IMR-90 (cell line): ENCODE measurements at places on chromosomes 2 and 18. TPM values are rescaled to one million over a fixed set of nuclear protein-coding genes. Genes with fewer than 3 reads are reported as not detected.

DNA sequence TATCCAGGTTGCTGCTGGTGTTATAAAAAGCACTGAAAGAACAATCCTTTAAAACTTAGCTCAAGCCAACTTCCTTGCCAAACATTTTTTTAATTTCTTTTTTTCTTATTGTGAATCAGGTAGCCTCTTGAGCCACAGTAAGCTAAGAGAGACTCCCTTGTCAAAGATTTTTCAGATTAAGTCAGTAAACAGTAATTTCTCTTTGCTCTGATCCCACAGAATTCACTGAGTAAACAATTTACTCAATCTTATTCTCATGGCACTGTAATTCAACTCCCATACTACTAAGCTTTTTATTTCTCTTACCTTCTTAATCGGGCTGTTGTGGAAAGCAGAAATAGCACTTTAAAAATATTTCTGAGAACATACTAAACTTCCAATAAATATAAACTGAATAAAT lies 82.7 kb downstream of the C2orf74 start:
- no peaks in the 10 kb centered on the region for H3K4me1 ChIP-seq
- H3K4me3 ChIP-seq = no peak overlapping the region
- H3K36me3 ChIP-seq = peaks cover 27% of the 10 kb centered on the region
- H3K27me3 ChIP-seq = no peaks in the 10 kb centered on the region
- H3K27ac ChIP-seq = no peak overlapping the region

GRCh38 chr18:77397617-77398016 lies 148.0 kb downstream of the GALR1 start:
- DNase-seq = no peak
- H3K27me3 ChIP-seq = no peaks in the 10 kb centered on the region
- H3K27ac ChIP-seq = no peak overlapping the region
- H3K4me1 ChIP-seq = no peaks in the 10 kb centered on the region

DNA sequence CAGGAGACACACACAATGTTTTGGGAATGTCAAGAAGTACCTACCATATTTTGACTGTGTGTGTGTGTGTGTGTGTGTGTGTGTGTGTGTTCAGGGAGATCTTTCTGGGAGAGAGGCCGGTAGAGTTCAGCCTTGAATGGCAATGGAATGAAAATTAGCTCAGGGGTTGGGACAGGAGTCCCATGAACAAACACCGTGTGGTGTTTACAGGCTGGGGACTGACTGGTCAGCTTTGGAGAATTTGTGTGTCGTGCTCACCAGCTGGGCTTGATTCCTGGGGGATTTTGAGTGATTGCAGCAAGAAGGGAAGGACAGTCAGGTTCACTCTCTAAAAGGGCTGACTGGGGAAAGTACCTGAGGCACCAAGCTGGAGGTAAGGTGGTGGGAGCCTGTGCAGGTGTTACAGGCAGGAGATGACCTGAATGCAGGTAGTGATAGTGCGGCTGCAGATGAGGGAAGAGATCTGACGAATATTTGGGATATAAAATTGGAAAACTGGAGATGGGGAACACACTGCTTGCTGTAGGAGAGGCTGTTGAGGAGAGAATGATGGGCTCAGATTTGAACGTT lies 2.5 kb upstream of the ADNP2 start:
- peaks cover 7% of the 10 kb centered on the region for H3K4me1 ChIP-seq
- H3K36me3 ChIP-seq = no peaks in the 10 kb centered on the region
- DNase-seq = peak; percentile 22
- H3K27me3 ChIP-seq = no peaks in the 10 kb centered on the region

GRCh38 chr18:933082-933481 lies 28.4 kb downstream of the ADCYAP1 start:
- H3K27ac ChIP-seq = no peak overlapping the region
- H3K4me3 ChIP-seq = no peak overlapping the region
- no peaks in the 10 kb centered on the region for H3K27me3 ChIP-seq

- peak; percentile 78 for DNase-seq
- H3K4me1 ChIP-seq = peaks cover 17% of the 10 kb centered on the region
- peak overlapping the region; percentile 78 for H3K27ac ChIP-seq
- H3K4me3 ChIP-seq = no peak overlapping the region
Measured at GRCh38 chr2:74894272-74894981, 60.5 kb downstream of the HK2 start.

DNA sequence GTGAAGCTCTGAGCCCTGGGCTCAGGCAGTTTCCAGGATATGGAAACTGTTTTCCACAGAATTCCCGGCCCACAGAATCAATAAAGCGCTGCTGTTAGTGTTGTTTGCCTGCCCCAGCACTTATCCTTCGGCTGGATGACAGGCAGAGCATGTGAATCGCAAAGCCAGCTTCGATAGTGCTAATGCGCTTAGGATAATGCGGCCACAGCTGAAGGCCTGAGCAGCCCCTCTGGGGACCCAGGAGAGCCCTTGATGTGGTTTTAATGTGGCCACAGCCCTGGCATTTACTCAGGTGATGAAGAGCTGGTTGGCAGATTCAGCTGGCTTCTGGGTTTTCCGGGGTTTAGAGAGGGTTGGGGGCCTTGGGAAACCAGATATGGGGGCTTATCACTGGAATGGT lies 23.7 kb downstream of the PCARE start:
- DNase-seq = no peak
- no peaks in the 10 kb centered on the region for H3K4me1 ChIP-seq
- no peak overlapping the region for H3K4me3 ChIP-seq
- H3K27me3 ChIP-seq = peaks cover 14% of the 10 kb centered on the region; the same call in 1 of the 2 replicates
- no peak overlapping the region for H3K27ac ChIP-seq
- H3K36me3 ChIP-seq = no peaks in the 10 kb centered on the region

GRCh38 chr18:75246721-75247610 lies 36.4 kb downstream of the TSHZ1 start:
- DNase-seq = peak; percentile 52
- no peaks in the 10 kb centered on the region for H3K36me3 ChIP-seq
- no peaks in the 10 kb centered on the region for H3K27me3 ChIP-seq
- peaks cover 15% of the 10 kb centered on the region for H3K4me1 ChIP-seq

DNA sequence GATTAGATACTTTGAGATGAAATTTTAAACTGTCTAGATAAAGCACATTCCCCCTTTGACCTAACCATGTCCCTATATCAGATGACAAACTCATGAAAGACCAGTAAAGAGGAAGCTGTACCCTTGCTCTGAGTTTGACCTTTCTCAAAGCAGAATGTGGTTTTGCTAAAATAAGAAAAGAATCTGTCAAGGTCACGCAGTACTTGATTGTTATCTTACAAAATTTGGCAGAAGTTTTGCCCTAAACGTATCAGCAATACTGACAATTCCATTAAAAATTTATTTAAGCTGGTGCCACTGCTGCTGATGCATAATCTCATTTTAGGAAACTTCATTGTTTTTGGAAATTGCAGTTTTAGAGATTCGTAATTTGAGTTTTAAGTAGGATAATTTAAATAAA lies 31.2 kb upstream of the GALM start:
- no peaks in the 10 kb centered on the region for H3K27me3 ChIP-seq
- H3K4me1 ChIP-seq = no peaks in the 10 kb centered on the region
- no peaks in the 10 kb centered on the region for H3K36me3 ChIP-seq
- H3K4me3 ChIP-seq = no peak overlapping the region

DNA sequence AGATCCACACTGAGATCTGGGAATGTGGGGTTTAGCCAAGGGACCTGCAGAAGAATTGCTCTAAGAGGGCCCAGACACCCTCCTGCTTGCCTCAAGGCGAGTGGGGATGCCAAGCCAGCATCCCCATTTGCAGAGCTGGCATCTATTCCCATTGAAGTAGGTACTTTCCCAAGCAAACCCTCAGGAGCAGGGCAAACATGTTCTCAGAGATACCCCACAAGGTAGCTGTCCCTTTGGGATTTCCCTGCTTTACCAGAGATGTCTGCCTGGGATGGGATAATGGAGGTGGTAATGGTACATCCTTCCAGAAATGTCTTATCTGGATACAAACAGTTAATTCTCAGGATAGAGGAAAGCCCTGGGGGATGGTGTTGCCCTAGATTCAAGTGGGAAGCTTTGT lies 51.2 kb downstream of the GYPC start:
- peaks cover 4% of the 10 kb centered on the region for H3K27me3 ChIP-seq
- no peak overlapping the region for H3K4me3 ChIP-seq
- no peak for DNase-seq
- no peaks in the 10 kb centered on the region for H3K36me3 ChIP-seq
- H3K4me1 ChIP-seq = no peaks in the 10 kb centered on the region

DNA sequence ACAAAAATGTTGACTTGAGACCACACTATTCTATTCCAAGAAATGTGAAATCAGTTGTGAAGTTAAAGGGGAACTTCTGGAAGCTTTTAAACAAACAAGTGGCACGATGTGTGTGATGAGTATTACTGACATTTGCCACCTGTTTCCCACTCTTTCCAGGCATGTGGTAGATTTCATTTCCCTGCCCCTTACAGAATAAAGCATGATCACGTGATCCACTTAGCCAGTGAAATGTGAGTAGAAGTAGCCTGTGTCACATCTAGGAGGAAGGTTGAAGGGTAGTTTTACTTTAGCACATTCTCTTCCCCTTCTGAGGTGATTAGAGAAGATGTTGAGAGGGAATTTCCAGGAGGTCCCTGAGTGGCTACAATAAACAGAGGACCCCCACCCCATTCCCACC lies 3.8 kb downstream of the COL4A4 start:
- H3K27me3 ChIP-seq = peaks cover 28% of the 10 kb centered on the region
- no peak overlapping the region for H3K27ac ChIP-seq
- H3K4me1 ChIP-seq = no peaks in the 10 kb centered on the region; the same call in 1 of the 2 replicates
- no peaks in the 10 kb centered on the region for H3K36me3 ChIP-seq
- DNase-seq = no peak

GRCh38 chr18:449374-449773 lies 51.1 kb downstream of the COLEC12 start:
- peaks cover 9% of the 10 kb centered on the region for H3K27me3 ChIP-seq
- no peak overlapping the region for H3K4me3 ChIP-seq
- peaks cover 3% of the 10 kb centered on the region; the same call in 1 of the 2 replicates for H3K4me1 ChIP-seq
- no peaks in the 10 kb centered on the region for H3K36me3 ChIP-seq

- H3K27ac ChIP-seq = no peak overlapping the region
- H3K36me3 ChIP-seq = no peaks in the 10 kb centered on the region
- no peaks in the 10 kb centered on the region for H3K4me1 ChIP-seq
- DNase-seq = no peak
- no peak overlapping the region for H3K4me3 ChIP-seq
Measured at GRCh38 chr2:205883965-205884364, 201.7 kb downstream of the NRP2 start.

- H3K27ac ChIP-seq = no peak overlapping the region
- H3K4me3 ChIP-seq = no peak overlapping the region
- H3K27me3 ChIP-seq = no peaks in the 10 kb centered on the region
Measured at GRCh38 chr2:120180066-120180465, 43.1 kb downstream of the TMEM185B start.

- peak; percentile 47 for DNase-seq
- H3K27ac ChIP-seq = no peak overlapping the region
- no peak overlapping the region for H3K4me3 ChIP-seq
- no peaks in the 10 kb centered on the region for H3K27me3 ChIP-seq
- no peaks in the 10 kb centered on the region for H3K36me3 ChIP-seq
Measured at GRCh38 chr18:6521803-6522418, 107.2 kb upstream of the L3MBTL4 start.

CDKL4 gene
- not detected in 2 replicates for polyA plus RNA-seq

OBSL1 gene
- polyA plus RNA-seq = 51.2 and 51.8 TPM in 2 replicates
